Activated CD4-positive, alpha-beta T cell treated with anti-CD3 and anti-CD28 coated beads for 36 hours (primary cell): ENCODE measurements at places on chromosomes 6 and 20.

GRCh38 chr6:161682982-161683381 lies 409.1 kb upstream of the AGPAT4 start:
- DNase-seq: no peak

DNA sequence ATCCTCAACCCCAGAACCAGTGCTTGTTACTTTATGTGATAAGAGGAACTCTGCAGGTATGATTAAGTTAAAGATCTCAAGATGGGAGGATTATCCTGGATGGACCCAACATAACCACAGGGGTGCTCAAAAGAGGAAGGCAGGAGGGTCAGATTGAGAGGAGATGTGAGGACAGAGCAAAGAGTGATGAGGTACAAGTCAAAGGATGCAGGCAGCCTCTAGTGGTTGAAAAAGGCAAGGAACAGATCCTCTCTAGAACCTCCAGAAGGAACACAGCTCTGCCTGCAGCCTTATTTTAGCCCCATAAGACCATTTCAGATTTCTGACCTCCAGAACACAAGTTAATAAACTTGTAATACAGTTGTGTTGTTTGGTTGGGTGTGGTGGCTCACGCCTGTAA lies 41.2 kb downstream of the PDSS2 start:
- DNase-seq: no peak

DNA sequence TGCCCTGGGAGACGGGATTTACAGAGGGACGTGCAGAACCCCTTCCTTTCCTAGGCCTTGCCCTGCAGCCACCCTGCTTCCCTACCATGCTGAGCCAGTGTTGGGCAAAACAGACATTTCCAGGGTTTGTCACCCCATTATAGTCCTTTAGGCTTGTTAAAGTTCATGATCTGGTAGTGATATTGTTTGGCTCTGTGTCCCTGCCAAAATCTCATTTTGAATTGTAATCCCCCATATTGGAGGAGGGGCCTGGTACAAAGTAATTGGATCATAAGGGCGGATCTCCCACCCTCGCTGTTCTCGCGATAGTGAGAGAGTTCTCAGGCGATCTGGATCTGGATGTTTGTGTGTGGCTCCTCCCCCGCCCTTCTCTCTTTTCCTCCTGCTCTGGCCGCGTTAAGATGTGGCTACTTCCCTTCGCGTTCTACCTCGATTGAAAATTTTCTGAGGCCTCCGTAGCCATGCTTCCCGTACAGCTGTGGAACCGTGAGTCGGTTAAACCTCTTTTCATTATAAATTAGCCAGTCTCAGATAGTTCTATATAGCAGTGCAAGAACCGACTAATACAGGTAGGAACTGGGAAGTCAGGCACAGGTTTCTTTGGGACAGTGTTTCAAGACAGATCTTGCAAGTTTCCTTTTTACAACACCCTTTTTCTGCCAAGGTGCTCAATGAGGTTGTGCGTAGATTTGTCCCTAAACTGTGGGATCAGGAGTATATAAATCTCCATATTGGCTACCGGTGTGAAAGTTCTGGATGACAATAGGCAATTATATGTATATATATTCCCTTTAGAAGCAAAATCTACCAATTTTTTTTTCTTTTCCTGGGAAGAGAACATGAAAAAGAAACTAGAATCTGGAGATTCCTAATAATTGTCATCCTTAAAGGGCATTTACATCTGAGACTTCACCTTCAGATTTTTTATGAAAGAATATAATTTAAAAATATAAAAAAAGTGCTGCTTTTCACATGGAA lies 152.1 kb downstream of the SAMD5 start:
- DNase-seq: no peak

GRCh38 chr6:41039060-41039998 lies at the start of gene UNC5CL:
Gene UNC5CL (minus strand): TSS chr6:41039221. CDS start chr6:41035074, 4,147 bp downstream.
- peak; percentile 79 for DNase-seq

GRCh38 chr6:38524436-38525145 lies 115.1 kb downstream of the BTBD9 start:
- DNase-seq: no peak

GRCh38 chr6:157594292-157594691 lies 213.3 kb downstream of the ZDHHC14 start:
- DNase-seq: no peak

DNA sequence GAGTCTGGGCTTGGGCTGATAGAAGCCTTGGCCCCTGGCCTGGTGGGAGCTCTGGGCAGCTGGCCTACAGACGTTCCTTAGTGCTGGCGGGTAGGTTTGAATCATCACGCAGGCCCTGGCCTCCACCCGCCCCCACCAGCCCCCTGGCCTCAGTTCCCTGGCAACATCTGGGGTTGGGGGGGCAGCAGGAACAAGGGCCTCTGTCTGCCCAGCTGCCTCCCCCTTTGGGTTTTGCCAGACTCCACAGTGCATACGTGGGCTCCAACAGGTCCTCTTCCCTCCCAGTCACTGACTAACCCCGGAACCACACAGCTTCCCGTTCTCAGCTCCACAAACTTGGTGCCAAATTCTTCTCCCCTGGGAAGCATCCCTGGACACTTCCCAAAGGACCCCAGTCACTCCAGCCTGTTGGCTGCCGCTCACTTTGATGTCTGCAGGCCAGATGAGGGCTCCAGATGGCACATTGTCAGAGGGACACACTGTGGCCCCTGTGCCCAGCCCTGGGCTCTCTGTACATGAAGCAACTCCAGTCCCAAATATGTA lies 957 bp upstream of the VEGFA start:
- DNase-seq: no peak

DNA sequence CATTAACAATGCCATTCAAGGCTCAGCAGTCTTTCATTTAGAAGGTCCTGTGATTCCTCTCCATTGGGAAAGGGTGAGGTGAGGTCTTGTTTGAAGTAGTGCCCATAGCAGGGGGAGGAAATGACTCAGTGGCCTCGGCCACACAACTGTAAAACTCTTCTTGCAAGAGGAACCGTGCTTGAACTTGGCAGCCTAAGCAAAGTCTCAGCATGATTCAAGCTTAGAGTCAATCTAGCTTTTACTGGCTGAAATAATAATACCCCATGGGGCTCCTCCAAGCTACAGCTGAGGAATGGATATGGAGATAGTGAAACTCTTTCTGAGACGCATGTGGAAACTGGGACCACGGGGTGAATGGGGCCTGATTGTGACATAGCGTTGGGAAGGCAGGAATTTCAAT lies 428.2 kb downstream of the BMP2 start:
- no peak for DNase-seq

GRCh38 chr6:158414851-158415262 lies 102.6 kb downstream of the TULP4 start:
- no peak for DNase-seq

DNA sequence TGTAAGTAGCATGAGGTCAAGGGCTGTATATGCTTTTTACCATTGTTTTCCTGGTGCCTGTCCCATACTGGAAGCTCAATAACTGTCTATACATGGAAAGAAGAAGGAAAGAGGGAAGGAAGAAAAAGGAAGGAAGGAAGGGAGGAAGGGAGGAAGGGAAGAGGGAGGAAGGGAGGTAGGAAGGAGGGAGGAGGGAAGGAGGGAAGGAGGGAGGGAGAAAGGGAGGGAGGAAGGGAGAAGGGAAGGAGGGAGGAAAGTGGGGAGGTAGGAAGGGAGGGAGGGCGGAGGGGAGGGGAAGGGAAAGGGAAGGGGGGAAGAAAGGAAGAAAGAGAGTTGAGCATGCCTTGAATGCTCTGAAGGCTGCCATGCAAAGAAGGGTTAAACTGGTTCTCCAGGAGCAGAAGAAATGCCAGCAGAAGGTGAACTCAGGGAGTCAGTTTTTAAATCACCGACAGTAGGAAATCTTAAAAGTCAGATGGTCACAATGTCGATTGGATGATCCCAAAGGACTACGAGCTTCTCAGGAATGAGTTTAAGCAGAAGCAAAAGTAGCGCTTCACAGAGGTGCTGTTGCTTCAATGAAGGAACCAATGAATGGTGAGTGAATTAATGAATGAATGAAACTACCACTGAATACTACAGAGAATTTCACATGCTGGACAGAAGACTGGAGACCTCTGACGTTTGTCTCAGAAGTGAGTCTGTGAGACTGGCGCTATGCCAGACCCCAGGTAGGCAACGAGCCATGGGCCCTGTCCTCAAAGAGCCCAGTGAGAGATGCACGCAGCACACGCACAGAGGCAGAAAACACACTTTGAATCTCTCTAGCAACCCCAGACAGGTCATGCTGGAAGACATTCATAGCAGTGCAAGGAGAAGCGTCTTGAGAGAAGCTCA lies 117.6 kb downstream of the MRPL14 start:
- DNase-seq: no peak

DNA sequence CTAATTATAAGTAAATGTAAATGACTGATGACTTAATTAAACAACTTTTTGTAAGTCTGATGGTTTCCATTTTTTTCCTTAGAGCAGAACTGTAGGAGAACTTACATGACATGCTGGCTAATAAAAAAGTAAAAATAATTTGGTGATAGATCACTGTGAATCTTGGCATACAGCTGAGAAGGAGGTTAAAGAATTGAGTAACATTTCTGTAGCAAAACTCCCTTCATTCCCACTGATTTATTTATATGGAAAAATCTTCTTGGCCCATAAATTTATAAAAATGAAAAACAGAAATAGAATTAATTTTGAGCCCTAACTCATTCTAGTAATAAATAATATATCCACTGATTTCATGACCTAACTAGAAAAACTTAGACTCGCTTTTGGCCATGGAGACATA lies 48.1 kb downstream of the SLC22A3 start:
- no peak for DNase-seq

DNA sequence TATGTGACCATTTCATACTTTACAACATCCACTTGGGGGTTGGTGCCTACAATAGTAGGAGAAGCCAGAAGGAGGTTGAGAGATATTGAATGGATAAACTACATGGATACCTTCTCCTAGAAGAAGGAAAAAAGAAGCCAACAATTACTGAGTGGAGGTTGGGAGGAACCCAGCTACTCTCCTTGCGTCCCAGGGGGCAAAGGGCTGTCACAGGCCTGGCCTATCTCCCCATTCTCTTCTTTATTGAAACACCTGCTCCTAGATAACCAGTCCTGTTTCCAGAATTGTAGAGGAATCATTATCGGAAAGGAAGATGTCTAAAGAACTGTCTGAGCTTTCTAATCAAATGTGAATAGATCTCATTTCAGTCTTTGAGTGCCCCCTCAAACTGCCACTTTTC lies 115.1 kb downstream of the MAP7 start:
- no peak for DNase-seq

DNA sequence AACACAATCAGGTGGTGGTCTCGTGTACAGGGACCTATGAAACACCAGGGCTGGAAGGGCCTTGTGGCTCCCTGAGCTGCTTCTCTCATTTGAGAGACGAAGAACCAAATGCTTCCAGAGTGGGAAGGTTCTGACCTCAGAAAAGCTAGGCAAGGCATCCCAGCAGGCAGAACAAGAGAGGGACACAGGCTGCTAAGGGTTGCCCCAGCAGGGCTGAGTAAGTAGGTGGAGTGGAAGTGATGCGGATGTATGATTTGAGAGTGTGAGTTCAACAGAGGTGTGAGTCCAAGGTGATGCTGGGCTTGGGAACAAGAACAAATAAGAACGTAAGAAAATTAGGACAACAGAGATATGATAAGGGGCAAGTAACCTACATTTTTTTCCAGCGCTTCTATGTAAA lies 147.8 kb downstream of the BACH2 start:
- DNase-seq: no peak

GRCh38 chr6:156256161-156256560 lies 521.0 kb upstream of the ARID1B start:
- DNase-seq: peak; percentile 50

GRCh38 chr6:81772741-81773140 lies 20.3 kb upstream of the TENT5A start:
- DNase-seq: no peak

GRCh38 chr20:23655491-23656211 lies 17.9 kb upstream of the CST3 start:
- DNase-seq: no peak

DNA sequence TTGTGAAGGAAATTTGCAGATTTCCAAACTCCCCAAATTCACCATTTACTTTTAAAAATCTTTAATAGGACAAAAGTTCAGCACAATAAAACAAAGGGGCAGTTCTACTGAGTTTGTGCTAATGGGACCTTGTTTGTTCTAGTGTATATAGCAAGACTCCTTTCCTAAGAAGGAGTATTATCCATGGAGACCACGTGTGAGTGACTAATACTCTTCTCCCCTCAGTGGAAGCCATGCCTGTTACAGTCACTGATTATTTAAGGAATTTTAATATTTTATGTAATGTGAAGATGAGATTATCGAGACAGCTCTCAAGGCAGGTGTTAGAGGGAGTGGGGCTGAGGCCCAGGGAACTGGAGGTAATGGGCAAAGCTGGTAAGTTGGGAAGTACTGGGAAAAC lies 16.4 kb upstream of the QKI start:
- no peak for DNase-seq

DNA sequence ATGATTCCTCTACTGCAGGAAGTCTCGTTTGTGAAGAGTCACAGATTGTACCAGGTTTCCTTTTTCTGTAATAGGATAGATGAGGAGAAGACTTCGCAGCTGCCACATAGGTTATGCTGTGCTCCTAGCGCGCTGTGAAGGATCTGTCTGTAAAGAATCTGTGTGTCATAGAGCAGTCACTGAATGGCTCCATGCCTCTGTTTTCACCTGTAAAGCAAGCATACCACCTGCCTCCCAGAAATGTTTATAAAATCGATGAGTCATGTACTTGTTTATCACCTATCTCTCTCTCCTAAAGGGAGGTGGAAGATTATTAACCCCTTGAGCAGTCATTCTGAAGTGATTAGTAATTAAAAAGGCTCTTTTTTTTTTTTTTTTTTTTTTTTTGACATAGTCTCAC lies 86.6 kb downstream of the TFAP2B start:
- DNase-seq: no peak

- DNase-seq: no peak
Measured at GRCh38 chr20:8709627-8710026, 359.3 kb upstream of the PLCB4 start.

GRCh38 chr6:1135726-1136414 lies 176.0 kb upstream of the FOXQ1 start:
- DNase-seq: no peak

GRCh38 chr6:3844097-3844463 lies 5.1 kb upstream of the FAM50B start:
- DNase-seq: no peak

DNA sequence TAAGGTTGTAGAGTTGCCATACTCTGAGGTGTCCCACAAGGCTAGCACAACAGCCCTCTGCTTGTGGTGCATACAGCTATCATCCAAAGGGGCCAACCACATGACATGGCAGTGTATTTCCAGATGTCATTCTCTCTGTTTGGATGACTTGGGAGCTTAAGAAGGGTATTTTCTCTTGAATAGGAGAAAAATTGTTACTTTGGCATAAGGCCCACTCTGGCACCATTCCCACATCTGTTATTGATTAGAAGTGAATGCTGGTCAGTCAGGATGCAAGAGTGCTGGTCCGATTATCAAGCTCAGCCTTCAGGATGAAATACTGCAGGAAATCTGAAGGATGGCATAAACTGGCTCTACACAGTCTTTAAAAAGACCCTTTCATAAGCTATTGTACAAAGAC lies 83.6 kb upstream of the C20orf144 start:
- no peak for DNase-seq
